ENCODE measurements at places on chromosomes 13 and 19. TPM values are rescaled to one million over a fixed set of nuclear protein-coding genes. Genes with fewer than 3 reads are reported as not detected.
A peak's percentile ranks its signal among the peaks of the same experiment; 100 is the strongest.

FREM2 gene
- 3.8 TPM for total RNA-seq

GRCh38 chr19:45518469-45518826 lies 11.2 kb downstream of the VASP start:
- H3K27me3 ChIP-seq, result no peaks in the 10 kb centered on the region

DNA sequence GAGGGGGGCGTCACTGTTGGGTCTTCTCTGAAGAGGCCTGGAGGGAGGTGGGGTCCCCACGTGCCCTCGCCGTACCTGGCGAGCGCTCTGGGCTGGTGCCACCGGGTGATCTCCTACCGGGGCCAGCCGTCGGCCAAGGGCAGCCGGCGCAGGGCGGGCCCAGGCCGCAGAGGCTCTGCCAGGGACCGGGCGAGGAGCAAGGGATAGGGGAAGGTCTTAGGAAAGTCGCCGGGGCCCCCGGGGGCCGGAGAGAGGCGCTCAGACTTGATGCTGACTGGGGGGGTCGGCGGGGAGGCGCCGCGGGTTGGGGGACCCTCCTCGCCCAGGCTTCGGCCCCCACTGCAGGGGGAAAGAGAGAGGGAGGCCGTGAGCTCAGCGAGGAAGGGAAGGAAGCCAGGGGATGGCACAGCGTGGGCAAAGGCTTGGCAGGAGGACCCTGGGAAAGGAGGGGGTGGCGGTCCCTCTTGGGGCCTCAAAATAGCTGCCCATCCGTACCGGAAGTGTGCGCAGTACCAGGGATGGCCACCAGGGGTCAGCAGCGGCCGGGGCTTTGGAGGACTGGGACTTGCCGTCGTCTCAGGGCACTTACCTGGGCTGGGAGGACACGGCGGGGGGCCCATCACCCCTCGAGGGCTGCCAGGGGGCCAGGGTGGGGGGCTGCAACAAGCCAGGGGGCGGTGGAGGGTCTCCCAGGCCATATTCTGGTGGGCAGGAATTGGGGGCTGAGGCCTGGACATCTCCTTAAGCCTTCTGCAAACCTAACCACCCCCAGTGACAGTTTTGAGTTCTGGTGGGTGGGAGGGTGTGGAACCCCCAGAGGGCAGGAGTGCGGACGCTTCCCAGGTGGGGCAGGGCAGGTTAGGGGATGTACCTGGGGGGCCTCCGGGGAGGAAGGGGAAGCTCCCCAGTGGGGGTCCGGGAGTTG lies 7.7 kb upstream of the TMEM161A start:
- H3K36me3 ChIP-seq, result no peaks in the 10 kb centered on the region
- peak; percentile 83 for DNase-seq
- no peaks in the 10 kb centered on the region for H3K27me3 ChIP-seq
- H3K27ac ChIP-seq, result peak overlapping the region; percentile 72
- no peaks in the 10 kb centered on the region for H3K4me1 ChIP-seq

- no peak overlapping the region for H3K4me3 ChIP-seq
- no peaks in the 10 kb centered on the region for H3K36me3 ChIP-seq
- no peaks in the 10 kb centered on the region for H3K27me3 ChIP-seq
- no peak for DNase-seq
- no peak overlapping the region for H3K27ac ChIP-seq
These were observed 259.9 kb downstream of the FOXO1 start for GRCh38 chr13:40406405-40407120.

DNA sequence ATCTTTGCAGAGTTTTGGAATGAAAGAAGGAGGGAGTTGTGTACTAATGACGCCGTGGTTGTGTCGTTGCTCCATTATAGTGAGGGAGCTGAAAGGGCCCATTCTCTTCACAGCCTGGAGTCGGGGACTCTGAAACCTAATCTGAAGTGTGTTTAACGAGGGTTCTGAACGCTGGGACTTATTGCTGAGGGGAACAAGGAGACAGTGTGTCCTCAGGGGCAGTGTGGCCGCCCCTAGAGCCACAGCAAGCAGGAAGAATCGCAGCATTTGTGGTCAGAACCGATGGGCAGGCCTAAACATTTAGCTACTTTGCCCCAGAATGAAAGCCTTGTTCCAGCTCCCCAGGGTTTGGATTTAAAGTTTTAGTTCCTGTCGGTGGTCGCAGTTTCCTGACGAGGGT lies 156.4 kb upstream of the RNF113B start:
- H3K36me3 ChIP-seq, result no peaks in the 10 kb centered on the region
- no peaks in the 10 kb centered on the region for H3K4me1 ChIP-seq
- no peak overlapping the region for H3K4me3 ChIP-seq

- H3K27ac ChIP-seq, result no peak overlapping the region
- DNase-seq, result no peak
- H3K27me3 ChIP-seq, result no peaks in the 10 kb centered on the region
These were observed 564.5 kb downstream of the FGF9 start for GRCh38 chr13:22235285-22235949.

DNA sequence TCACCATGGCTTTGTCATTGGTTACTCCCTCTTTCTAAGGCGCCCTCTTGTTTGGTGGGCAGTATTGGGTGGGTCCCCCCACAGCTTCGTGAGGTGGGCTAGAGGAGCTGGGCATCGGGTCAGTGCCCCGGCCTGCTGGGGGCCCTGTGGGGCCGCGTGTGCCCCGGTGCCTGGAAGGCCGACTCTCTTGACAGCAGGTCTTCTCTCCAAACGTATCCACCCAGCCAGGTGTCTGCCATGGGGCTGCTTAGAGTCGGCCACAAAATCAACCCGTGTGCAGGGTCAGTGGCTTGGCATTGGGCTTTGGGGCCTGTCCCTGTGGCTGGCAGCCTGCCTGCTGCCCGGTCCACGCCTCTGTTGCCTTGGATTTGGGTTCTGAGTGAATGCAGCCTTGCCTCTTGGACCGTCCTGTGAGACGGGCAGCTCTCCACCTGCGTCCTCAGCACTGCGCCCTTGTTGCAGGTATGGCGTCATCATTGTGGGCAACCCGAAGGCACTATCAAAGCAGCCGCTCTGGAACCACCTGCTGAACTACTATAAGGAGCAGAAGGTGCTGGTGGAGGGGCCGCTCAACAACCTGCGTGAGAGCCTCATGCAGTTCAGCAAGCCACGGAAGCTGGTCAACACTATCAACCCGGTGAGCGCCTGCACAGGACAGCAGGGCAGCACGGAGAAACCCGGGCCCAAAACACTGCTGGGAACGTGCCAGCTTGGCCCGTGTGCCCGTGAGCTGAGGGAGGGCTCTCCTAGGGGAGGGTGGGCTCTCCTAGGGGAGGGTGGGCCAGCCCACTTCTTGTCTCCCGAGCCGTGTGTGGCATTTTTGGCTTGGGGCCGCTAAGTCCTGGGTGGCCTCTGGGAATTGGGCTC lies 31.4 kb downstream of the UPF1 start:
- H3K4me1 ChIP-seq, result no peaks in the 10 kb centered on the region
- peaks cover 96% of the 10 kb centered on the region for H3K36me3 ChIP-seq
- no peak for DNase-seq
- H3K27me3 ChIP-seq, result no peaks in the 10 kb centered on the region

- peak; percentile 97 for DNase-seq
- peaks cover 17% of the 10 kb centered on the region for H3K4me1 ChIP-seq
- peak within 1 kb of the TSS; percentile 86 for H3K4me3 ChIP-seq
- peaks cover 34% of the 10 kb centered on the region for H3K36me3 ChIP-seq
- H3K27ac ChIP-seq, result peak within 1 kb of the TSS; percentile 83
These were observed at the start of the genes BCL2L12 and IRF3 for GRCh38 chr19:49665351-49666119. Gene BCL2L12 (plus strand): TSS chr19:49665933. CDS start chr19:49666693, 760 bp downstream. Gene IRF3 (minus strand): TSS chr19:49665857. CDS start chr19:49664838, 1,019 bp downstream.

DNA sequence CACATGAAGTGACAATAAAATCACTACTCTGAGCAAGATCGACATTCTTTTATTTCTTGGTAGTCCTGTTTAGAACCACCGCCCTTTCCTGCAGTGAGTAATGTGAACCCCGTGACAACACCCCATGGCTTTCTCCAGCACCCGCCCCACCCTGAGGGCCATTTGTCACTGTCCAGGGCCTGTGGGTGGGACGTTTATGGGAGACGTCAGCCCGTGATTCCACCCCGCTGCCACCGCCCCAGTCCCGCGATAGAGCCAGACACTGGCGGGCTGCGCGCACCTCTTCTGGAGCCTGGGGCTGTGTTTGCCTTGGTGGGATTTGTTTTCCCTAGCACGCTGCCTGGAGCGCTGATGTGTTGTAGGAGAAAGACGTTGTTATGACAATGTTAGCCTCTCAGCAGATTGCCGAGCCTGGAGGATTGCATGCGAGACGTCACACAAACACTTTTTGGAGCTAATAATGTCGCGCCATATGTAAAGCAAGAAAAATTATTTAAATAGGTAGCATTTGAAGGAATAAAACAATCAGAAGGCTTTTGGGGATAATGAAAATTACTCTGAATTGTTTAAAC lies 263.7 kb downstream of the TEX29 start:
- H3K36me3 ChIP-seq, result no peaks in the 10 kb centered on the region
- H3K27me3 ChIP-seq, result peaks cover 38% of the 10 kb centered on the region
- no peak for DNase-seq

- DNase-seq, result no peak
- no peaks in the 10 kb centered on the region for H3K27me3 ChIP-seq
- peaks cover 4% of the 10 kb centered on the region for H3K4me1 ChIP-seq
- no peak overlapping the region for H3K4me3 ChIP-seq
- H3K36me3 ChIP-seq, result no peaks in the 10 kb centered on the region
These were observed 48.5 kb downstream of the GNG7 start for GRCh38 chr19:2653710-2654707.

Data from A673 (cell line).